NCI-H1105 treated with DMSO at 0.1 percent for 48 hours (cell line): ENCODE measurements at places on chromosomes 13 and 19.

DNA sequence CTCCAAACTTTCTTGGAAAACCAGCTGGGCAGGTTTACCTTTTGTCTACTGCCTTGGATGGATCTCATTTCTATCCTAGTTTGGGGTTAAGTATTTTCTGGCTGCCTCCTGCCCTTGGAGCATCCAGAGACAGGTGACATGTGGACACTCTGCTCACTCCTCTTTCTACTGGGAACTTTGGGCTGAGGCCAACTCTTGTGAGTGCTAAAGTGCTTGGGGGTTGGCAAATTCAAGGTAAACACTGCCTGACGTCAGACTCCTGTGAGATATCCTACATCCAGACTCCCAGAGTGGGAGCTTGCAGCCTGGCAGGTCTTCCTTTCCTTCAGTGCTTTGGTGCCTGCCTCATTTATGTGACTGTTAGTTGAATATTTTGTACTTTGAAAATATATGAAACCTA is 388.1 kb downstream of the KCNRG start:
- peak; percentile 83 for DNase-seq

DNA sequence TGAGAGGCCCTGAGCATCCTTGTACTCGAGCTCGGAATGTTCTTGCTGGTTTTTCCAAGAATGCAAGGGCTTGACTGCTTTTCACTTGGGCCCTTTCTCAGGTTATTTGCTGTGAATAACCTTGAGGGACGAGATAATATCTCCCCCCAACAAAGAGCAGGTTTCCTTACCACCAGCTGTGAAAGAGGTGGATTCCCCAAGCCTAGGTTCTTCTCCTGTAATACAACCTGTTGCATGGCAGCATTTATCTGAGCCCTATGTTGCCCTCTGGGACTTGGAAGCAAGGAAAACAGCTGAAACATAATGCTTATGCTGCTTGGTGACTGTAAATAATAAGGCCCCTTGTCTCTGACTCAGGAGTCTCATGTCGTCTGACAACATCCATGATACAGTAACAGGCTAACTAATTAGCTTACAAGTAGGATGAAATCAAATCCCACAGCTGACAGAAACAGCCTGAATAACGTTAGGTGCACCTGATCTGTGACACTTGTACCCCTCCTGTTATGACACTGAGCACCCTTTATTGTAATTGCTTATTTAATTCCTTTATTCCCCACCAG is 43.6 kb upstream of the RCBTB2 start:
- DNase-seq = no peak

GRCh38 chr19:47102346-47103060 is 11.1 kb downstream of the ZC3H4 start:
- no peak for DNase-seq

- DNase-seq = no peak
Measured at GRCh38 chr19:53010494-53010893, 3.2 kb upstream of the ERVV-1 start.

DNA sequence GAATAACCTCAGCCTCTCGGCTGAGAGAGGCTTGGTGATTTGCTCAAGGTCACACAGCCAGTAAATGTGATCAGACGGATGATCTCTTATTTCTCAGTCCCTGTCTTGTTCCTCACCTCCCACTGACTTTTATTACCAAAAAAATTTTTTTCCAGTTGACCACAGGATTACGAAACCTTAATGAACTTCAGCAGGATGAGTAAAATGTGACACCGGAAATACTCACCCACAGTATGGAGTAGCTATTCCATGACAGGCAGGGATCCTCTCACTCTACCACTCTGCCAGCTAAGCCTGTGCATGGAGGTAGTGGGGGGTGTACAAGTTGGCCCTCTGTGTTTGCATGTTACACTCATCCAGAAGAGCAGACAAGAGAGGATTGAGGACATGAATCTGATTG is 916.4 kb downstream of the UQCRFS1 start:
- DNase-seq = no peak

DNA sequence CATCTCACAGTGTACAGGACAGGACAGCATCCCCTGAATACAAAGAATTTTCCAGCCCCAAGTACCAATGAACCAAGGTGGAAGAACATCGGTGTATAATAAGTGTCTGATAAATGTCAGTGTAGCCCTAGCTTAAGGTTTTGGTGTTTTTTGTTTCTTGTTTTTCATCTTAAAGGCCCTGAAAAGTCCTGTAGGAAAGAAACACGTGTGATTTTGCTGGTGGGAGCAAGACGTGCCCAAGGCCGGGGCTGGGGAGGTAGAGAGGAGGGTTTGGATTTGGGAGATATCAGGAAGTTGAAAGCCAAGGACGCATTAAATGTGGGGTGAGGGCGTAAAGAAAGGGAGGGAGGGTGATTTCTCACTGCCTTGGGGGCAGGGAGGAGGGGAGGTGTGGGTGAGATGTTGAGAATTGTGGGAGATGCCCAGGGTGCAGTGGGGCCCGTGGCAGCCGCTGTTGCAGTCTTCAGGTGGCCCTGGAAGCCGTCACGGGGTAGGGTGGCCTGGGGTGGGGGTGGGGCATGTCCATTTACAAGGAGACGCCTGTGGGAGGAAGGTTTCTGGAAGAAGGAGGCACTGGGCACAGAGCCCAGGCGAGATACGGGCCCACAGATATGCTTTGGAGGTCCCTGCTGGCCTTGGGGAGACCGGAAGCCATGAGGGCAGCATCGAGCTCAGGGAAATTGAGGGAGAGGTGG is 6.7 kb downstream of the CAMSAP3 start:
- no peak for DNase-seq

DNA sequence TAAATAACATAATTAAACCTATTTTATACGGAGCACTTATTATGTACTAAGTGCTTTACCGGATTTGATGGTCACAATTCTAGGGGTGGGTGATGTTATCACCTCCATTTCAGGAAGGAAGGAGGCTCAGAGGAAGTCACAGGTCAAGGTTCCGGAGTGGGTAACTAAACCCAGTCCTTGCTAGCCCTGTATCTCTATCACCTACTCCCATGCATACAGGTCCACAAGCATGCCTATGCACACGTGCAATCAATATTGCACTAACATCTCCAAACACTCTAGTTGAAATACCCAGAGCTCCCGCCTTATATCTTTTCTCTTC is 17.8 kb upstream of the FOSB start:
- DNase-seq = no peak

DNA sequence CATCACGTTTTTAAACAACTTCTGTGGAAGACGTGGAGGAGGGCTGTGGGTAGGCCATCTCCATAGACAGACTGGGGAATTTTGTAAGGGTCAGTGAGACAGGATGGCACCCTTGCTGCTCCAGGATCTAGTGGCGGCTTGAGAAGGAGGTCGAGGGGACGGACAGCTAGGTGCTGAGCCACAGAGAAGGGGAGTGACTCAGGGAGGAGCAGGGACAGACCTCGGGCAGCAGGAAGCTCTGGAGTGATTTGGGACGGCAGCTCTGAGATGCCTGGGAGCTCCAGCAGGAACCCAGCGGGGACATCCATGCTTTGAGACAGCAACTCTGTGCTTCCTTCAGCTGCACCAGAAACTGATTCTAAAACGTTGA is 169.1 kb upstream of the SOX1 start:
- DNase-seq = no peak

- DNase-seq = no peak
Measured at GRCh38 chr13:112756511-112756966, 66.7 kb downstream of the ATP11A start.

DNA sequence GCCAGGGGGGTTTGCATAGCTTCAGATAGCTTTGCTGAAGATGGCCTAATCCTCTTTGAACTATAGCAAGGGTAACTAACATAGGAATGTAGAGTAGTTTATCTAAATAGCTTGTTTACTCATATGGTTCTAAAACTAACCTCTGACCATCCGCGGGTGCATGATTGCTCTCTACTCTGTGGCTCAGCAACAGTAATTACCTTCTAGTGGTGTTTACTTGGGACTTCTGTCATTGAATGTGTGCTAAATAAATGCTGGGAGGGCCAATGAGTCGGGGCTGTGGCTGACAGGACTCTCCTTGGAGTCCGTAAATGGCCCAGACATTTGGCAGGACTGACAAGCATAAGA is 1461.9 kb downstream of the UQCRFS1 start:
- no peak for DNase-seq

GRCh38 chr13:19587635-19588300 is 26.4 kb upstream of the TPTE2 start:
- peak; percentile 16 for DNase-seq

- DNase-seq = no peak
Measured at GRCh38 chr19:44113784-44114390, 688 bp downstream of the ZNF225 start.

GRCh38 chr13:99865420-99865930 is 106.1 kb downstream of the ZIC5 start:
- DNase-seq = no peak

GRCh38 chr13:25753976-25754375 is 297.8 kb downstream of the SHISA2 start:
- DNase-seq = no peak

DNA sequence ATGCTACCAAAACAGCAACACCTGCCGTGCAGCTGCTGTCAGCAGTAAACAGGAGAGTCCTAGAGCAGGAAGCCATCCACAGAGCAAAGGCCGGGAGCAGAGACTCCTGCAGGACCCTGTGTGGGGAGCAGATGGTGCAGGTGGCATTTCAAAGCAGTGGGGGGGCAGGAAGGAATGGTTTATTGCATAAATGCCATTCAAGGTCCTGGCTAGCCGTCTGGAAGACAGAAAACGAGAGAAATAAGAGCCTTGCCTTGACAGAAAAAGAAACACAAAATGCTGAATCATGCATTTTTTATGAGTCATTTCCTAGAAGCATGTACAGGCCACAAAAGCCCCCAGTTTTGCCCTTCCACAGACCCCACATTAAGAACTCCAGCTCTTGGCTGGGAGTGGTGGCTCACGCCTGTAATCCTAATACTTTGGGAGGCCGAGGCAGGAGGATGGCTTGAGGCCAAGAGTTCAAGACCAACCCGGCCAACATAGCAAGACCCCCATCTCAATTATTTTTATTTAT is 5.4 kb downstream of the RSPH6A start:
- DNase-seq = peak; percentile 8

DNA sequence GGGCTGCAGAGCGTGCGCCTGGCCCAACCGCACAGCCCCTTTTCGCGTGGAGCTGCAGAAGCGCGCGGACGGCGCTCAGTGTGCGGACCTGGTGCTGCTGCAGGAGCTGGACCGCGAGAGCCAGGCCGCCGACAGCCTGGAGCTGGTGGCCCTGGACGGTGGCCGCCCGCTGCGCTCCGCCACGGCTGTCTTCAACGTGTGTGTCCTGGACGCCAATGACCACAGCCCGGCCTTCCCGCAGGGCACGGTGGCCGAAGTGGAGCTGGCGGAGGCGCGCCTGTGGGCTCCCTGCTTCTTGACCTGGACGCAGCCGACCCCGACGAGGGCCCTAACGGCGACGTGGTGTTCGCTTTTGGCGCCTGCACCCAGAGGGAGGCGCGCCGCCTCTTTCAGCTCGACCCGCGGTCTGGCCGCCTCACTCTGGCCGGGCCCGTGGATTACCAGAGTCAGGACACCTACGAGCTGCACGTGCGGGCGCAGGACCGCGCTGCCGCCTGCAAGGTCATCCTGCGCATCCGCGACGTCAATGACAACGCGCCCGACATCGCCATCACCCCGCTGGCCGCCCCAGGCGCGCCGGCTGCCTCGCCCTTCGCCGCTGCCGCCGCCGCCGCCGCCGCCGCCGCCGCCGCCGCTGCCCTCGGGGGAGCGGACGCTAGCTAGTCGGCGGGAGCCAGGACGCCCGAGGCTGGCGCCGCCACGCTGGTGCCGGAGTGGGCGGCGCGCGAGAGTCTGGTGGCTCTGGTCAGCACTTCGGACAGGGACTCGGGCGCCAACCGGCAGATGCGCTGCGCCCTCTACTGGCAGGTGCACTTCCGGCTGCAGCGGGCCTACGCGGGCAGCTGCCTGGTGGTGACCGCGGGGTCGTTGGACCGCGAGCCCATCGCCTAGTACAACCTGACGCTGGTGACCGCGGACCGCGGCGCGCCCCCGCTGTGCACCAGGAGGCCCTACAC is 172.2 kb downstream of the OLFM4 start:
- no peak for DNase-seq

DNA sequence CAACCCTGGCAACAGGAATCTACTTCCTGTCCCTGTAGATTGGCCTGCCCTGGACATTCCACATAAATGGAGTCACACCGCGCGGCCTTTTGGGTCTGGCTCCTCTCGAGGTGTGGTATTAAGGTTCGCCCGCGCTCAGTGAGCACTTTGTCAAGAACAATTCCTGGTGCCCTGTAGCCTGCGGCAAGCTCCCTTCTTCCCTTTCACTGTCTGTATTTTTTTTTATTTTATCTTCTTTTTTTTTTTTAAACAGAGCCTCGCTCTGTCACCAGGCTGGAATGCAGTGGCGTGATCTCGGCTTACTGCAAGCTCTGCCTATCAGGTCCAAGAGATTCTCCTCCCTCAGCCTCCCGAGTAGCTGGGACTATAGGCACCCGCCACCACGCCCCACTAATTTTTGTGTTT is 28.3 kb downstream of the PEX11G start:
- DNase-seq = no peak

GRCh38 chr19:19606021-19606420 is 12.5 kb downstream of the PBX4 start:
- no peak for DNase-seq

DNA sequence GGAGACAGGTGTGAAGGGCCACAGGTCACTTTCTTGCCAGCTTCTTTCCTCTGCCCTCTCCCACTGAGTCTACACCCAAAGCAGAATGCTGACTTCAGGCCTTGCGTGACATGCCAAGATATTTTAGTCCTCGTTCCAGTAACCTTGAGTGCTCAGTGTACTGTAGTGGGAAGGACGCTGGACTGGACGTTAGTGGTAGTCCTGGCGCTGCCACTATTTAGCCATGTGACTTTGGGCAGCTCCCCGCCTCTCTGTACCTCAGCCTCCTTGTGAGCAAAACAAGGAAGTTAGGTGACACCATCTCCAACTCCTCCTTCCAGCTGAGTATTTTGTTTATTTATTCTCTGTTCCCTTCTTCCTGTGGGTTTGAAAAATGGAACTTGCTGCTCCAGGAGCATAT is 86.1 kb downstream of the FRY start:
- DNase-seq = no peak

DNA sequence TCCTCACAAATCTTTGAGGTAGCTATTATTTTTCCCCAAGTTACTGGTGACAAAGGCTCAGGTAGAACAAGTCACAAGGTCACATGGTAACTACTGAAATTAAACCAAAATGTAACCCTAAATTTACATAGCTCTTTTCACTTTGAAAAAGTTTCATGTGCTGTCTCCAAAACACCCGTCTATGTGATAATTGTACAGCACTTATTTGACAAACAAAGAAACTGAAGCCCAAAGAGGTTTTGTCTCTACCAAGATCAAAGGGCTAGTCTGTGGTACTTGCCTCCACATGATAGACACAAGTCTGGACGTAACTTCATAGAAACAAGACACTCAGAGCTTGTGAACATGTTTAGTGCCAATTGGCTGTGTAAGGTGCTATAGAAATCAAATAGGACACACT is 108.3 kb downstream of the SACS start:
- DNase-seq = peak; percentile 74

GRCh38 chr19:4473763-4474513 is 1.8 kb downstream of the HDGFL2 start:
- no peak for DNase-seq

DNA sequence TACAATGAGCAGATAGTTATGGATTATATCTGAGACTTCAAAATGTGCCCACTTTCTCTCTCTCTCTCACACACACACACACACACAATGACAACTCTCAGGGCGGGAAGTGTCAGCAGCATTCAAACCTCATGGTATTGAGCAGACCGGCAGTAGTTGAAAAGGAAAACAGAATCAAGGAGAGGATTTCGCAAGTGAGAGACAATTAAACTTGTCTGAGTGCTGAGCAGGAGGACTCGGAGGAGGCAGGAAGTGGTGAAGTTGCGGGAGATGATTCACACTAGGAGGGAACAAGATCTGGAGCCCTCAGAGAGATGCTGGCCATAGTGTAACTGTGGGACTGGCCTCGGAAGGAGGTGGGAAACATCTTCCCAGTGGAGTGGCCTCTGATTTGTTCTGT is 353.1 kb downstream of the EFNB2 start:
- DNase-seq = no peak
